ENCODE measurements at places on chromosomes 6 and 20.
A peak's percentile ranks its signal among the peaks of the same experiment; 100 is the strongest.

DNA sequence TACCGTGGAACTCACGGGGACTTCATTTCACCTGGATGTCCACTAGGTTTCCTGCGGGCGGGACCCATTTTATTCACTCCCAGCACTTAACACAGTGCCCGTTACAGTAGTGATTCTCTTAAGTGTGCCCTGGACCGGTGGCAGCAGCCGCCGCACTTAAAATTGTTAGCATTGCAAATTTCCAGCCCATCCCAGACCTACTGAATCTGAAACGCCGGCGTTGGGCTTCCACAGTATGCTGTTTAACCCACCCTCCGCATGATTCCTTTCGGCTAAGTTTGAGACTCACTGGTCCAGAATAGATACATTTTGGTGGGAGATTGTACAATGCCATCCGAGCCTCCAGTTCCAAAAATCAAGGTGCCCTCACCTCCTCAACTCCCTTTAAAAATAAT lies 967 bp downstream of the SMPDL3A start:
- DNase-seq = no peak

- no peak for DNase-seq
Measured at GRCh38 chr6:4814212-4814611, 38.0 kb downstream of the CDYL start.

GRCh38 chr20:38130687-38131587 lies 34.1 kb downstream of the TGM2 start:
- no peak for DNase-seq

DNA sequence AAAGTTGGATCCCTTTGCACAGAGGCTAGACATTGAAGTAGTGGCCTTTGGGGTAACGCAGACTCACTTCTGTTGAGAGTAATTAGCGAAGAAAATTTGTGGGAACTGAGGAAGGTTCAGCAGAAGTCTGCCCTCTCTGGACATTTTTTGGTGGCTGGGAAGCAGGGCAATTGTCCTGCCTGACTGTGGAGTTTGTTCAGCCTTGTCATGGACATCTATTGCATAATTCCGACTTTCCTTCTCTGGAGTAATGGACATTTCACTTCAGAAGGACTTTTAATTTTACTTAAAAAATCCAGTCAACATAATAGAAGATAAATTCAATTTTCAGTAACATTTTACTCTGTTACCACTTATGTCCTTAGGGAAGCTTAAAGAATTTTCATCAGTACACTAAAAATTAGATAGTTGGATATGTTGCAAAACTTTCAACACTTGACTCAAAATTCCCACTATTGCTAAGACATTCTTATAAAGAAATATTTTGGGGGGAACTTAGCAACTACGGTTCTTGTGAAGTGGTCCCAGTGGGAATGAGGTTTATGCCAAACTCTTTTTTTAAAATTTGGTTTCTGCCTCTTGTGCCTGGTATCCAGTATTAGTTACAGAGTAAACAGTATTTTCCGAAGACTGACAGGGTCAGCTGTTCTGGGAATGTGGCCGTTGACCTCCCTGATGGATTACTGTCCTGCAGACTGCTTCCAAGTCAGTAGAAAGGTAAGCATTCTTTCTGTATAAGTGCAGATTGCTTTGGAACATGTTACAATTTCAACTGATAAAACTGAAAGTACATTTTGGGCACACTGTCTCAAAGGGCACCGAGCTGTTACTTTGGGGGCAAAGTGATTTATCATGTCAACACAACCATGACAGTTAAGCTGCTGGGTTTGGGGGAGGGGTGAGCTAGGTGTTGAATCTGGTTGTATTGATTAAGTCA lies 100.6 kb upstream of the MLIP start:
- DNase-seq = no peak

- no peak for DNase-seq
Measured at GRCh38 chr6:51199733-51200260, 381.1 kb downstream of the TFAP2B start.

GRCh38 chr20:17810847-17811627 lies 111.3 kb downstream of the BANF2 start:
- DNase-seq = no peak

DNA sequence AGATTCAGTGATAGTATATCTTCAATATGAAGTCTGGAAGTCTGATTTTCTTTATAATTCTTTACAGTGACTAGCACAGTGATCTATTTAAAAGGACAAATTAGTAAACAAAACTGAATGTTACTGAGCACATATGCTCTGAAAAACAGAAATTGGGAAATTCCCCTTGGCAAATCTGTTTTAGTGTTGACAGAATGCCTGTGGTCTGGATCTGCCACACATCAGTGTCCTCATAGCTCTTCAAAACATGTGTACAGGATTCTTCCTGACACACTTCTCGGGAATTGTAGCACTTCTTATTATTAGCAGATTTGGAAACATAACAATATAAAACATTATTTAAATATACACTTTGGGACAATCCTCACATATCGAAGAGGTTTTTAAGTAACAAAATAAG lies 354.3 kb downstream of the COL12A1 start:
- DNase-seq = no peak

DNA sequence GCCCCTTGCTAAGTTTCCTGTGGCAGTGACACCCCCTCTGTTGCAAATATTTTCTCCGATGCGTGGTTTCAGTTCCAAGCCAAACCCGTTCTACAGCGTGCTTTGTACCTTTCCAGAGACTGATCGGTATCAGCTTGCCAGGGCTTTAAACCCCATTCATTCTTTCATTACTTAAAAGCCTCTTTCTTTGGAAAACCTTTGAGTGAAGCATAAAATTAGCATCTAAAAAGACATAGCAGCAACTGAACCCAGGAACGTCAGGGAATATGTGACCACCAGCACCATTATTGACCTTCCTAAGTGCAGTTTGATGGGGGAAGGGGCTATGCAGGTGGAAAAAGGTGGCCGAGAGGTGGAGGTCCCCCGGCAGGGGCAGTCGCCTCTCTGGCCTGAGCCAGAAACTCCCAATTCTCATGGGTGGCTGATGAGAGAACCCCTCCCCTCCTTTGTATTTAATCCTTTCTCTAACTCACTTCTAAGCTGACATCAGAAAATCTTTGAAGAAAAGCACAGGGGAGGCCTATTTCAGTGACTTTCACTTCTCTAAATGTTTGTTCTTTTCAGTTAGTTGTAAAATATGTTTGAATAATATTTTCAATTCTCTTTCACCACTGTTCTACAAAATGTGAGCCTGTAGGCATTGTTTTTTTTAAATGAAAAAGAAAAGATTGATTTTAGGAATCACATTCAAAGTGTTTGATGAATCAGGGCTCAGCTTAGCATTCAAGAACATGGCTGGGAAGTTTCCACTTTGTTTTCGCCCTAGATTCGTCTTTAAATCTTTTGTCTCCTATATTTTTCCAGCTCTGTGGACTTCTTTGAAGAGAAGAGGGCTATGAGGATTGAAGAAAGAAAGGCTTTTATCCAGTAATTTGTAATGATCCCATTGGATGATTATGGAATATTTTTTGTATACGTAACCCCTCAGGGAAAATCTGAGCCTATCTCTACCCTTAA lies 89.2 kb downstream of the RSPH3 start:
- peak; percentile 23 for DNase-seq

- DNase-seq = no peak
Measured at GRCh38 chr6:26170951-26171841, 84.0 kb downstream of the HFE start.

DNA sequence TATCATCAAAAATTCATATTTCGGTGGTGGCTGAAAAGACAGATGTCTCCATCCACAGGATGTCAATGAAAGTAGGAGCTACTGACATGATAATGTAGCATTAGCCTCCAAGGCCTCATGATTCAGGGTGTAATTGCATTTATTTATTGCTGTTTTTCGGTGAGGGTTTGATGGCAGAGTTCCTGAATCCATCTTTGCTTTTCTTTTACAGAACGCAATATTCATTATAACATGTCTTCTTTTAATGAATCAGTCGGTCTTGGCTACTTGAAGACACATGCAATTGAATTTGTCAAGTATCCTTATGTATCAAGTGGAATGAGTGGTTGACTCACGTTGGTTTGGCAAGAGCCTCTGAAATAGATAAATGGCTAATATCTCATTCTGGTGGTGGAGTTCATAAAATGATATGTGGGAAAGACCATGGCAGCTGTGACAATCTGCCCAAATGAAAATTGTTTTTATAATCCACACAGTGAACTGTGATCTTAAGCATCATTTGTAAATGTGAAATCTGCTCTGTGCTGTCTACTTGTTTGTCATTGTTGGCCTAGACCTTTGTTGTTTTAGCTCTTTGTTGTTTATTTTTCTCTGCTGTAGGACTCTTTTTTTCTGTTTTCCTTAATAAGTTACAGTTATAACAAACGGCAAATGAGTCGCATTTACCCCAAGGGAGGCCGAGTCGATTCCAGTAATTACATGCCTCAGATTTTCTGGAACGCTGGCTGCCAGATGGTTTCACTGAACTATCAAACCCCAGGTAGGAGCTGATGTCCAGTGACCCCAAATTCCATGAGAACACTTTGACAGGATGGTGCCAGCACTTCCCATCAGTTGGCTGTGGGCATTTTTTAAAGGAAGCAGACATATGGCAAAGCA lies 105.7 kb upstream of the LAMP5 start:
- DNase-seq = no peak

DNA sequence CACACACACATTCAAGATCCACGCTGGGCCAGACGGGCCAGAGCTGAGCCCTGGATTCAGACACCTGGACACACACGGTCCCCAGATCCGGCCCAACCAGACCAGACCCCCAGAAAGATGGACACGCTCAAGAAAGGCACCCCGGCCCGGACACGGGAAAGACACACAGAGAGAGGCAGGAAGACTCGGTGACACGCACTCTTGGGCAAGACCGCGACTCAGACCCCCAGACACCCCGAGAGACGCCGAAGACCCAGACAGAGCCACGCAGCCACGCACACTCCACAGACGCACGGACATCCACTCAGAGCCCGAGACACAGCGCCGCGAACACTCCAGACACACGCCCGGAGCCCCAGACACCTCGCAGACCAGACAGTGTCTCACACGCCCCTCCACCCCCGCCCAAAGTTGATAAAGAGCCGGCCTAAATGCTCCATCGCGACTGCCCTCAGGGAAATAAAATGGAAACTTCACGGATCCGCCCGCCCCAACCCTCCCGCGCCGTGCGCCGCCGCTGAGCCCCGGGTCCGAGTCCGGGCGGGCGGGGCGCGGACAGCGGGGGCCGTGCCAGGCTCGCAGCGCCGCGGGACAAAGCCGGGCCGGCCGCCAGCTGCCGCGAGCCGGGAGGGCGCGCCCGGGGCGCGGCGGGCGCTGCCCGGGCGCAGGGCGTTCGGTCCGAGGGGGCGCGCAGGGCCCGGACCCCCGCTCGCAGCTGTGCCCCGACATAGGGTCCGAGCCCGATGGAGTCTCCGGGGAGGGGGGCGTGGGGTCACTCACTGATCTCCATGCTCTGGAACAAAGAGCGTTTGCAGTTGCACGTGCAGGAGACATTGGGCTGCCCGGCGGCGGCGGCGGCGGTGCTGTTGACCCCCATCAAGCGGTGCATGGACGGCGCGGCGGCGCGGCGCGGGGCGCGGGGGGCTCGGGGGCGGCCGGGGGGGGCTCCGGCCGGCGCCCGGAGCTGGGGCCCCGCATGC lies 831 bp downstream of the PMEPA1 start:
- DNase-seq = peak; percentile 34

DNA sequence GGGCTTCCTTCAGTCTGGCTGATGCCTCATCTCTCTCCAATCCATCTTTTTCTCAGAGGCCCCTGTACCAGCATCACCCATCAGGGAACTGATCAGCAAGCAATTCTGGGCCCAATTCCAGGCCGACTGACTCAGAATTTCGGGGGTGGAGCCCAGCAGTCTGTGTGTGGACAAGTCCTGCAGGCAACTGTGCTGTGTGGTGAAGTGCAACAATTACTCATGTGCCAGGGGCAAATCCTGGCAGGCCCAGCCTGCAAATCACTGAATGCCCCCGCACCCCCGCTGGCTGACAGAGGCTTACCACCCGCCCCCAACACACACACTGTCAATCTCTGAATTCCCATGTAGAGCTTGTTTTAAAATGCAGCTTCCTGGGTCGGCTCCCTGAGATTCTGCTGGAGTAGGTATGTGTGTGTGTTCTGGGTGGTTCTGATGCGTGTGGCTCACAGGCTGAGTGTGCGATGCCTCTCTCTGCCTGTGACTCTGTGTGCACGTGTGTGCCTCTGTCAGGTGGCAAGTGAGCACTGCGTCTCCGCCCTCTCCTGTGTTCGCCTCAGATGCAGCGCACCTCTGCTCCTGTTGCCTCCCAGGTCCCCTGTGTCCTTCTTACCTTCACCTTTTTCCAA lies 45.4 kb downstream of the SSR1 start:
- no peak for DNase-seq

DNA sequence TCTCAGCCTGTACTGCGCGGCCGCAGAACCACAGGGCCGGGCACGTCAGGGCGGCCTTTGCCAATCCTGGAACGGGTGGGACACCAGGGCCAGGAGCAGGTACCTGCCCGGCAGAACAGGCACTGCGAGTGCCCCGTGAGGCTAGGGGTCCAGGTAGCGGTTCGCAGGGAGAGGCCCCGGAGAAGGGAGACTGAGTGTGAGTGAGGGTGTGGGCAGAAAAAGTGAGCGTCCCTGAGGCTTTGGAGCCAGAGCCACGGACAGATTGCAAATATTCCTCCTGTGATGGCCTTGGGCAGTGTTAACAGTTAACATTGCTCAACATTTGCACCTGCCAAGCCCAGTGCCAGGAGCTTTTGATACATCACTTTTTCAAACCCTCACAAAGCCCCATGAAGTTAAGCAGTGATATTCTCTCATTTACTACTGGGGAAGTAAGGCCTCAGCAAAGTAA lies 491 bp downstream of the GNMT start:
- no peak for DNase-seq

GRCh38 chr6:63502156-63502555 lies 70.1 kb upstream of the LOC128125822 start:
- no peak for DNase-seq

- DNase-seq = no peak
Measured at GRCh38 chr6:157879873-157880254, 56.8 kb downstream of the SNX9 start.

DNA sequence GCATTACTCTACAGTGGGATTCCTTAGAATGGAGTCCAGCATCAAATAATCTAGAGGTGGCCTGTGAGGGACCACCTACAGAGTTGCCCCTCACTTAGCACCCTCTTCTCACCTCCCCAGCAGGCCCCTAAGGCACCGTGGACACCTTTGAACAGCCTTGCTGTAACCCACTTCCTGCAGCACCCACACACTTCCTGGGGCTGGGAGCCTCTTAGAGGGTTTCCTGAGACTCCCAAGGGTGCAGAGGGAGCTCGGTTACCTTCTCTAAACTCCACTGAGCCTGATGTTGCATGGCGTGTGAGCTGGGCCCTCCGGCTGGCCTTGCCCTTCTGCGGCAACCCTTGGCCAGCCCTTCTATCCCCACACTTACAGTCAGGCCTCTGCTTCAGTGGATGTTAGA lies 7.3 kb upstream of the SIRPG start:
- DNase-seq = peak; percentile 79

All from activated T-cell treated with anti-CD3 and anti-CD28 coated beads, Interleukin-2, amount 50 U/mL, for 48 hours (primary cell).